ENCODE measurements at places on chromosomes 7 and 10.

- peak; percentile 49 for DNase-seq
Measured at GRCh38 chr7:99143853-99144672, at the start of gene SMURF1. Gene SMURF1 (minus strand): TSS chr7:99144108. CDS start chr7:99143780, 328 bp downstream.

DNA sequence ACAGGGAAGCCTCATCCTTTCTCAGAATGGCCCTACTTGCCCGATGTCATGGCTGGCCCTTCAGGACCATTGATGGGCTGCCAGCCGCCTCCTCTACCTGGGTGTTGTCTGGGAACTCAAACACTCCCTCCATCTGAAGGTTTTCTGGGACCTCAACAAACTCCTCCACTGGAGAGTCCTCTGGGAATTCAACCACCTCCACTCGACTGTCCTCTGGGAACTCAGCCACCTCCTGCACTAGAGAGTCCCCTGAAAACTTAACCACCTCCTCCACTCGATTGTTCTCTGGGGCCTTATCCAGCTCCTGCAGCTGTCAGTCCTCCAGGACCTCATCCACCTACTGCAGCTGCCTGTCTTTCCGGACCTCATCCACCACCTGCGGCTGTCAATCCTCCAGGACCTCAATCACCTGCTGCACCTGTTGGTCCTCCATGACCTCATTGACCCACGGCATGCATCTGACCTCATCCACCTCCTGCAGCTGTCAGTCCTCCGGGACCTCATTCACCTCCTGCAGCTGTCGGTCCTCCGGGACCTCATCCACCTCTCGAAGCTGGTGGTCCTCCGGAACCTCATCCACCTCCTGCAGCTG is 37.1 kb downstream of the MAT1A start:
- no peak for DNase-seq

- no peak for DNase-seq
Measured at GRCh38 chr10:10141782-10142382, 875.8 kb upstream of the CELF2 start.

DNA sequence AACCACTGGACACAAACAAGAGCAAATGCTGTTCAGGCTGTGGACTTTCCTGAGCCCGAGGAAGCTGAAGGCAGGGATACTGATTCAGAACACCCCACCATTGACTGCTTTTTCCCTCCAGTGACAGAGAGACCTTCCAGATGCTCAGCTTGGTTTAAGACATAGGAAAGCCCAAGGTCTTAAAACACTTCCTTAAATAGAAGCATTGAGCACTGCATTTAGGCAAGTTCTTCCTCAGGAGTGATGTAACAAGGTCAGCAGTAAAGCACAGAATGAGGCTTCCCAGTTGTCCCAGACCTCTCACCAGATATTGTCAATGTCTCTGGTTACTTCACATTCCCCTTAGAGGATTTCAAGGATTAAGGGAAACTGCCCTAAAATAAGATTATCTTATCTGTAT is 19.6 kb upstream of the CDCA7L start:
- no peak for DNase-seq

GRCh38 chr10:122170802-122171201 is 100.3 kb upstream of the BTBD16 start:
- no peak for DNase-seq

DNA sequence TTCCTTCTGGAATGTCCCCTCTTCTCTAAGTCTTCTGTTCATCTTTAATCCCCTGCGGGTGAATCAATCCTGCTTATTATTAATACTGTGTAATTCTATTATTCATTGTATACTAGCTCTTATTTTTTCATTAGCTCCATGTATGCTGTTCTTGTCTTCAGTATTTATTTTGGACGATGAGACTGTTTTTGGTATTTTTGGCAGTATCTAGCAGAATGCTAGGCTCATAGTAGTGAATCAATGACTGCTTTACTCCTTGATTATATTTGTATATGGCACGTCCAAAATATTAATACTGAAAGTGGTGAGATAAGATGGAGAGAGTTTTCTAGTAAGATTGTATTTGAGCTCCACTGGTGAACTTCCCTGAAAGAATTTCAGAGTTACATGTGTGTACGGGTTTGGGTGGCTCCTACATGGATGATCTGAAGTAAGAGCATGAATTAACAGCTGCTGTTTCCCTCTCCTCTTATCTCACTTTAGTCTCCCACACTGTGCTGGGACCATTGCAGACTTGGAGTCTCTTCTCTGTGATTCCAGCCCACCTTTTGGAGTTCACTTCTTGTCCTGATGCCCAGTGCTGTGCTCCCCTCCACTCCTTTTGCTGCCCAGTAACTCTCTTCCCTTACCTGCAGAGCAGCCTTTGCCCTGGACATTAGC is 226.0 kb downstream of the CDK14 start:
- DNase-seq, result no peak

DNA sequence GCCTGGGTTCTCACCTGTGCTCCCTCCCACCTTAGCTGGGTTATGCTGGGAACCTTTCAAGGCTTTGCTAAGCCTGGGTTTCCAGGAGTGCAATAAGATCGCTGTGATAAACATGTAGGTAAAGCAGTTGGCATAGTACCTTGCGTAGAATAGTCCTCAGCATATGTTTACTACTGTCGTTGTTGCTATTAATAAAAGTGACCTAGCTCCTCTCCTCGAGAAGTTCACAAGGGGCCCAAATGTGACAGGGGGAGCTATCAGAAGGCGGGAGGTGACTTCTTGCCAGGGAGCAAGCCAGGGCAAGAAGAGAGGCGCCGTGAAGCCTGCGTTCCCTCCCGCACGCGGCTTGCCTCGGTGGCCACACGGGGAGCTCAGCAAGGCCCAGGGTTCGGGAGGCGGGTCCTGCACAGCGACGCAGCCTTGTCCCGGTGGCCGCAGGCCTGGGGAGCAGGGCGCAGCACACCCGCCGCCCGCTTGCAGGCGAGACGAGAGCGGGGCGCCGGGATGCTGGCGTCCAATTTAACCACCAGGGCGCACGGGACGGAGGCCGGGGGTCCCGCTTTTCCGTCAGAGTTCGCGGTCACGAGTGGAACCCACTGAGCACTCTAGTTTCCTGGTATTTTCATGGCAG is 106.2 kb downstream of the SNX10 start:
- DNase-seq, result no peak

GRCh38 chr10:74006269-74006668 is 8.4 kb downstream of the VCL start:
- DNase-seq, result no peak

DNA sequence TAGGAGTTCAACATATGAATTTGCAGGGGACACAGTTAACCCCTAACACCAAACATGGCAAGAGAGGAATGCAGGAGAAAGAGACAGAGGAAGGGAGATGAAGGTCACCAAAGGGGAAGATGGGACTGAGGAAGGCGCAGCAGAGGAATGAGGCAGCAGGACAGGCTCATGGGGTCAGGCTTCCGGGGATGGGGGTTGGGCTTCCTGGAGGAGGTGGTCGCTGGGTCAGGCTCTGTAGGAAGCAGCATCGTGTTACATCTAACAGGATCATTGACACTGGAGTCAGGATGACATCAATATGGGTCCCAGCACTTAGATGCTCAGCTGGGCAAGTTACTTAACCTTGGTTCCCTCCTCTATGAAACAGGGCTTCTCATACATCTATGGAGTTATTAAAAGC is 113.2 kb downstream of the NPTX2 start:
- no peak for DNase-seq

DNA sequence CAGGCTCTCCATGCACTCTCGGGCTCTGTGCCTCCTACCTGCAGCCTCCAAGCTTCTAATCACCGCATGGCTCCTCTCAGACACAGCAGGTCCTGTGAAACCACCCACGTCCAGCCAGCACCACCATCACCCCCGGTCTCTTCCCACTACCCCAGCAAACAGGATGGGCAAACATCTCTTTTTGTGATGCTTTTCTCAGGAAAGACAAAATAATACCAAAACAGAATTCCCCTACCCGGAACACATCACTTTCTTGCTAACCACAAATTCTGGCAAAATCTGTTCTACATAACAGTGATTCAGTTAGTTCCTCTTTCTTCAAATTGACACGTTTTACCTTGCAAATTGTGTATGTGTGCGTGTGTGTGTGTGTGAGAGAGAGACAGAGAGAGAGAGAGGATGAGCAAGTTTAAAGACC is 6.5 kb downstream of the SNX8 start:
- DNase-seq, result no peak

GRCh38 chr7:12839508-12840153 is 152.2 kb downstream of the ARL4A start:
- DNase-seq, result no peak

DNA sequence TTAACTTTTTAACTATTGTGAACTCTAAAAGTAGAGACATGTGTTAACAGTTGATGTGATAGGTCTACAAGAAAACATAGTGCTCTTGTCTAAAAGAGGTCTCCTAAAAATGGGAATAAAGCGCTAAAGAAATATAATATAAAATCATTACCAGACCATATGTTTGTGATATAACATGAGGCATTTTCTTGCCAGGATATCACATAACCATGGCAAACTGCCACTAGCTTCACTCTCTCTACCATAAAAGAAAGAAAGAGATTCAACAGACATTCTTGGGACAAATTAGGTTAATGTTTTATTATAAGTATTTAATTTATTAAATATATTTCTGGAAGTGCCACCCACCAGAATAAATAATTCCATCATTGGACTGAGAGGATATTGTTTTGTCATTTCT is 115.0 kb downstream of the TMEM26 start:
- no peak for DNase-seq

- DNase-seq, result no peak
Measured at GRCh38 chr10:4240608-4241197, 455.7 kb upstream of the KLF6 start.

GRCh38 chr7:112427984-112428383 is 22.3 kb upstream of the IFRD1 start:
- no peak for DNase-seq

Data from stimulated activated CD8-positive, alpha-beta memory T cell treated with anti-CD3 and anti-CD28 coated beads, Interleukin-2, amount 100 ng/mL, for 1 hour (primary cell).